GM10248 (cell line): ENCODE measurements at places on chromosomes 16 and 17.

DNA sequence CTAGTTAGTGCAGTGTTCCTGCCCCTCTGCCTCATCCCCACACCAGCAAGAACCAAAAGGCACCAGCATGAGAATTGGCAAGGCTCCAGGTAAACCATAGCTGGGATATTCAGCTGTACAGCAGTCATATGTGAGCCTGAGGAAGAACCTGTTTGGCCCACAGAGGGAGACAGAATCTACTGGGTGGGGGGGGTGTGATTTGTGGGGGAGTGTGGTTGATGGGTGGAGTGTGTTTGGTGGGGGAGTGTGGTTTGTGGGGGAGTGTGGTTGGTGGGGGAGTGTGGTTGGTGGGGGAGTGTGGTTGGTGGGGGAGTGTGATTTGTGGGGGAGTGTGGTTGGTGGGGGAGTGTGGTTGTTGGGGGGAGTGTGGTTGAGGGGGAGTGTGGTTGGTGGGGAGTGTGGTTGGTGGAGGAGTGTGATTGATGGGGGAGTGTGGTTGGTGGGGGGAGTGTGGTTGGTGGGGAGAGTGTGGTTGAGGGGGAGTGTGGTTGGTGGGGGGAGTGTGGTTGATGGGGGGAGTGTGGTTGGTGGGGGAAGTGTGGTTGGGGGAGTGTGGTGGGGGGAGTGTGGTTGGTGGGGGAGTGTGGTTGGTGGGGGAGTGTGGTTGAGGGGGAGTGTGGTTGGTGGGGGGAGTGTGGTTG is 19.5 kb downstream of the MINK1 start:
- no peak for DNase-seq

DNA sequence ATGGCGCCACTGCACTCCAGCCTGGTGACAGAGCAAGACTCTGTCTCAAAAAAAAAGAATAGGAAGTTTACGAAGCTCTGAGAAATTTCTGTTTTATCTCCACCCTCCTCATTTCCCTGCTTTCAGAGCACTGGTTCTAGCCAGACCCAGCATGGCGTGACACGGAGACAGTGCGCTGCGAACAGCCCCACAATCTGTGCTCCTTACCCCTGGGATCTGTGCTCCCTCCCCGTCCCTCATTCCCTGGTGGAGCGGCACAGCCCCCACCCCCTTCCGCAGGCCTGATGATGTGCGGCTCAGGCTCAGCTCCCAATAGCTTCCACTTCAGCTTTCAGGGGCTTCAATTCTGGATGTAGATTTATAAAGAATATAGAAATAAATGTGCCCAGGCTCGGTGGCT is 56.1 kb upstream of the ENDOV start:
- no peak for DNase-seq

- no peak for DNase-seq
These were observed 24.8 kb downstream of the MRM3 start for GRCh38 chr17:806781-807522.

GRCh38 chr16:25950586-25951281 is 259.0 kb downstream of the HS3ST4 start:
- no peak for DNase-seq

DNA sequence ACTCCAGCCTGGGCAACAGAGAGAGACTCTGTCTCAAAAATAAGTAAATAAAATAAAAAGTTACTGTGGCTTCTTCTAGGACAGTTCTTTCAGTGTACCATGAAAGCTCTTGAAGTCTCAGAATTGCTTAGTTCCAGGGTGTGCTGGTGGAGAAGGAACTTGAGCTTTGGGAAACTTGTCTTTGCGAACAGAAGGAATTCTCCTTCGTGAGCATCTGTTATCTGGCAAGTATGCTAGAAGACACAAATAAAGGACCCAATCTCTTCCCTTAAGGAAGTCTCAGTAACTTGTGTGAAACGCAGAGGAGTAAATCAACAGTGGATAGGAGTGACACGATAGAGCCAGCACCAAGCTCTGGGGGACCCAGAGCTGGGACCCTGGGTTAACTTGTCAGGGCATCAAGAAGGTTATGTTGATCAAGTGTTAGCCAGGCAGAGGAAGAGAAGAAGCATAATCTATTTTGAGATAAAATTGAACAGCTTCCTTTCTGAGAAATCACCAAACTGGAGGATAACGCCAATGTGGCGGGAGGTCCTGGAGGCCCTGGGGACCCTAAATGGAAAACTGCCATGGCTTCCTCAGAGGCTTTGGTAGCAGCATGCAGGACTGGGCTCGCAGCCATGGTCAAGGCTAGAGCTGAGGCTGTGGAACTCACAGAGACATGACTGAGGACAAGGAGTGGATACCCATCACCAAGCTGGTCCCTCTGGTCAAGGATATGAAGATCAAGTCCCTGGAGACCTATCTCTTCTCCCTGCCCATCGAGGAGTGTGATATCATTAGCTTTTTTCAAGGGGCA is 72.1 kb upstream of the HAS3 start:
- DNase-seq, result no peak

GRCh38 chr17:76251478-76252039 is 11.3 kb upstream of the RNF157 start:
- no peak for DNase-seq

DNA sequence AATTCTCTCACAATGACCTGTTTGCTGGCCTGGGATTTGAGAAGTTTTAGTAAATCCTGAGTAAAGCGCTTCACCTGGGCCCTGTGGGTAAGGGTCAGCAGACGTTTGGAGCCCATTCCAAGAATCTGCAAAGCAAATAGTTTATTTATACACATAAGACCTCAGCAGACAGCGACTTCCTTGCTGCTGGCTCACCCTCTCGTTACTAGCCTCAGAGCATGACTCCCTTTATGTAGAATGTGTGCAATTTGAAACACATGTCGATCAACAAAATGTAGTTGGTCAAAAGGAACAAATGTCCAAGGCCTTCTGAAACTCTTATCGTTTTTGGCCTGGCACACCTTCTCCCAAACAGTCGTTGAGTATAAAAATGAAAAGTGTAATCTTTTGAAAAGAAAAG is 31.3 kb downstream of the MARF1 start:
- no peak for DNase-seq

DNA sequence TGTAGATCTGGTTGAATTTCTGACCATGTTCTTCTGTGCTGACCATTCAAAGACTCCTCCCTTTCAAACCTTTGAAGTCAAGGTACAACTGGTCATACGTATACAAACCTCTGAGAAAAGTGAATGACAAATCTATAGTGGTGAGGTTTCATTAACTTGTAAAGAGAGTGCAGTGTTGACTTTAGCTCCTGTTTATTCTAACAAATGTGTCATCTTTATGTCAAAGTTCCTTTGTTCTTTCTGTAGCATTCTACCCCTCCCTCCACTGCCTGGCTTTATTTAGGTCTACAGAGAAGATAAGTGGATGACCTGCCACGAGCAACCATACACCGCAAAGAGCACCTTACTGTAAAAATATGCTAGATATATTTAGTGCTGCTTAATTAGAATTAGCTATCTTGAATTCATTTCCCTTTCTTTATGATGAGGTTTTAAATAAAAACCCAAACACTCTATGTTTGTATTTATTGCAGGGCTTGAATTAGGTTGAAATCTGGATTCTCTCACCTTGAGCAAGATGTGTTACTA is 520.0 kb upstream of the CDH11 start:
- no peak for DNase-seq

DNA sequence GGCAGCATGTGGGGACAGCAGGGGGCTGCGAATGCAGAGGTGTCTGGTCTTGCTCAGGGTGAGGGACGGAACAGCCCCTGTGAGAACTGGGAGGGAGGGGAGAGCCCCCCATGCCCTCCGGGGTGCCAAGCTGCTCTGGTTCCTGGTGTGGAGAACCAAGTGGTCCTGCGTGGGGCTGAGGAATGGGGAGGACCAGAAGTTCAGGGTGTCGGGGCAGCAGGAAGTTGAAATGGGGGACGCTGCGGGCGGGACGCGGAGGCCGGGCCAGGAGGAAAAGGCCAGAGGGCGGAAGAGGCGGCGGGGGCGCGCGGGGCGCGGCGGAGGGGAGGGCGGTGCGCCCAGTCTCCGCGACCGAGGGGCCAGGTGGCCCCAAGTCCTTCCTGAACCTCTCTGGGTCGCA is 3.6 kb downstream of the ALDH3A1 start:
- peak; percentile 38 for DNase-seq

DNA sequence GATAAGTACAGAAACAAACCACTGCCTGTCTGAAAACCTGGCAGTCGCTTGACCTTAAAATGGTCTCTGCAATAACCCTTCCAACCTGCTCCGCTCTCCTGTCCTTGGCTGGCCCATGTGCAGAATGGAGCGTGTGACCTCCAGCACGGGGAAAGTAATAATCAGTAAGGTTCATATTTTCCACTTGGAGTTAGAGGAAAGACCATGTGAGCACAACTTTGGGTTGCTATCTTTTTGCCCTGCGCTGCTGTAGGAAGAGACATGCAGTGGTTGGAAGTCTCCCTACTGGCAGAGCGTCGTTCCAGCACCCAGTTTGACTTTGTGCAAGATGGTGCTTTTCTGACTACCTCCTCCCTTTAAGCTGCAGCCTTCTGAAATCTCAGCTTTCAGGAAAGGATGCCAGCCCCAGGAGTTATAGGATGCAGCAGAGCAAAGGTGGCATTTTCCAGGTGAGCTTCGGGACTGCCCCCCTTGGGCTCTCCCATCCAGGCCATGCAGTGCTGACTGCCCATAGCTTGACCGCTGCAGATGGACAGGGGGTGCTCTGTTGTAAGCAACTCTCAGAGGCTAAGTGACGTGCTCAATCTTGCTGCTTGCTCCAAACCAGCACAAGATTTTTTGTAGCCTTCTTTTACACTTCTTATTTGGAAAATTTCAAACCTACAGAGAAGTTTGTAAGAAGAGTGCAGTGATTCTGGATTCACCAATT is 110.7 kb upstream of the NOL11 start:
- DNase-seq, result no peak

- peak; percentile 93 for DNase-seq
These were observed at the start of gene SPECC1 for GRCh38 chr17:20009302-20010098. SPECC1 (plus strand) TSS chr17:20009359; CDS start chr17:20096652, 87,293 bp downstream.

DNA sequence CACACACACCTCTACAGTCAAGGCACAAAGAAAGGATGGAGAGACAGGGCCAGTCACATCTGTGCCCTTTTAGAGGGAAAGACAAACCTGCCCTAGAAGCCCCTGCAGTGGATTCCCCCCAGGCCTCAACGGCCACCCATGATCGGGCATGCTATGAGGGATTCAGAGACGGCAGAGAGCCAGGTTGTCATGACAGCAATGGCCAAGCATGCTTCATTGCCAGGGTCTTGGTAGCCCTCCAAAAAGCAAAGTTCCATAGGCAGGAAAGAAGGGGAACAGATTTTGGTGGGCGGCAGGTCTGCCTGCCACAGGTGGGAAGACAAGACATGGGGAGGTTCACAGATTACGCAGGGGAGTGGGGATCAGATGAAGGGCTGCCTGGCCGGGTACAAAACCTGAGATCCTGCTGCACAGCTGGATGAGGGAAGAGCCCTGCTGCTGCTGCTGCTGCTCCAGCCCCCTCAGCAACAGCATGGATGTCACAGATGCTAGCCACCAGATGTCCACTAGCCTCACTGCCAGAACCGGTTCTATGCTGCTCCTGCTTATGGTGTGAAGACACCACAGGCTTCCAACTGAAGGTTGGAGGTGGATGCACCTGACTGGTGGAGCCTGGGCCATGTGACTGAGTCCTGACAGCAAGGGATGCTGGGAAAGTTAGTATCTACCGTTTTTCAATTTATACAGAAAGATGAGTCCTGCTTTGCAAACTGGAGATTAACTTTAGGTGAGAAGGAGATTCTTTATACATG is 17.8 kb downstream of the ACTG1 start:
- no peak for DNase-seq

DNA sequence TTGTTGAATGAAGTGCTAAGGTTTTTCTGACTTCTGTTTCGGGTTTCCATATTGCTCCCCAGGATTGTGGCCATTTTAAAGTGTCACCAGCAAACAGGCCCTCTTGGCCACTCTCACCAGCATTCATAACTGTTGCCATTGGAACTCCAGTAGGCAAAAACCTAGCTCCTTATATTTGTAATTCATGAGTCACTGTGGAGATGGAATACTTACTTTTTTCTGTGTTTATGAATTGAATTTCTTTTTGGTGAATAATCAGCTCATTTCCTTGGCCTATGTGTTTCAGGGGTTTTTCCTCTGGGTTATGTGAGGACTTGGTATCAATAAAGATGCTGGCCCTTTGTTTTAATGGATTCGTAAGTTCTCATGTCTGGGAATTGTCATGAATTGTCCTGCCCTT is 255.1 kb downstream of the SNX29 start:
- no peak for DNase-seq

GRCh38 chr16:27511657-27512448 is 37.9 kb downstream of the GTF3C1 start:
- no peak for DNase-seq

DNA sequence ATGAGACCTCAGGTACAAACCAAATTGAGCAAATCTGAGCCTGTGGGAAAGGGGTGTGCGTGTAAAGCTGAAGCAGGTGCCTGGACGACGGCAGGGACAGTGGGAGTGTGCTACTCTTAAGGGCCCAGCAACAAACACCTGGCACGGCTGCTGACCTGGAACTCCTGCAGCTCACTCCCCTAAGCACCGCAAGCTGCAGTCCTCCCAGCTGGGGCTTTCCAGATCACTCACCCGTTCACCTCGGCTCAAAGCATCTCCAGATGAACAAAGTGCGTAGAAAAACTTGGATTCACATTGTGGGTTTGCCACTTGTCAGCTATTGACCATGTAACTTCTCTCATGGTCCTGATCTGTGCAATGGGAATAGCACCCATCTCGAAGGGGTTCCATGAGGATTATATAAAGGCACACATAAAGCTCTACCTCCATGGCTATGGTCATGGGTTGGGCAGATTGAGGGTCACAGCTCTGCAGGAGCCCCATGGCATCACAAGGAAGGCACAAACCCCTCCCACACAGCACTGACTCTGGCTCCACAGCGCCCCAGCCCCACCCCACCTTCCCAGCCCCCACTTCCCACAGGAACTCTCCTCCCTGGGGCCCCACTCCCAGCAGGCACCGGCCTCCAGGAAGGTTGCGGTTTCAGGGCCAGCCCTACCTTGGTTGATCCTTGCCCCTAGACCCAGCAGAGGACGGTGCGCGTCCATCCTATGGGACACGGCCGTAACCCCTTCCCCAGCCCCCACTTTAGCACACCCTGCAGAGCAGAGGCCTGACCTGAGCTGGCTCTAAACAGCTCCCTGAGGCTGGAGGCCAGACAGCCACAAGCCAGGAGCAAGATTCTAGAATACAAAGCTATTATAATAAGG is 21.9 kb downstream of the ST3GAL2 start:
- DNase-seq, result peak; percentile 78
